Caco-2 (cell line): ENCODE measurements at places on chromosomes 13 and 19. TPM values are rescaled to one million over a fixed set of nuclear protein-coding genes. Genes with fewer than 3 reads are reported as not detected.

Gene LRRC4B
- total RNA-seq, result 0.30 and 0.54 TPM in 2 replicates

Gene TNNI3
- total RNA-seq, result 2.9 and 4.2 TPM in 2 replicates

GRCh38 chr19:45791744-45792469 is 738 bp downstream of the DMWD start:
- no peak for DNase-seq

DNA sequence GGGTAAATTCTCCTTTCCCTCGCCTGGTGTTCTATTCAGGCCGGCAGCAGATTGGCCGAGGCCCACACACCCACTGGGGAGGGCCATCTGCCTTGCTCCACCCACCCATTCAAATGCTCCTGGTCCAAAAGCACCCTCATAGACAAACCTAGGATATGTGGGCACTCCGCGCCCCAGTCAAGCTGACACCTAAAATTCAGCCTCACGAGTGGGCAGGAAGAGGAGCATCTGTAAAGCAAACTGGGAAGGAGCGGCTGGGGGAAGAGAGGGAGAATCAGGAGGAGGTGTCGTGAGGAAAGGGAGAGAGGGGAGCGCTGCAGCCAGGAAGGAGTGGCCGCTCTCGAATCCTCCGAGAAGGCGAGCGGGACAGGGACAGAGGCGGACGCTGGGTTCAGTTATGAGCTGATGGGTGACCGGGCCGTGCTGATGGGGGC is 136.9 kb downstream of the USP12 start:
- no peak for DNase-seq

GRCh38 chr19:4322942-4323665 is 15.5 kb downstream of the STAP2 start:
- no peak for DNase-seq

- no peak for DNase-seq
Measured at GRCh38 chr13:27065582-27065981, 106.0 kb downstream of the USP12 start.

DNA sequence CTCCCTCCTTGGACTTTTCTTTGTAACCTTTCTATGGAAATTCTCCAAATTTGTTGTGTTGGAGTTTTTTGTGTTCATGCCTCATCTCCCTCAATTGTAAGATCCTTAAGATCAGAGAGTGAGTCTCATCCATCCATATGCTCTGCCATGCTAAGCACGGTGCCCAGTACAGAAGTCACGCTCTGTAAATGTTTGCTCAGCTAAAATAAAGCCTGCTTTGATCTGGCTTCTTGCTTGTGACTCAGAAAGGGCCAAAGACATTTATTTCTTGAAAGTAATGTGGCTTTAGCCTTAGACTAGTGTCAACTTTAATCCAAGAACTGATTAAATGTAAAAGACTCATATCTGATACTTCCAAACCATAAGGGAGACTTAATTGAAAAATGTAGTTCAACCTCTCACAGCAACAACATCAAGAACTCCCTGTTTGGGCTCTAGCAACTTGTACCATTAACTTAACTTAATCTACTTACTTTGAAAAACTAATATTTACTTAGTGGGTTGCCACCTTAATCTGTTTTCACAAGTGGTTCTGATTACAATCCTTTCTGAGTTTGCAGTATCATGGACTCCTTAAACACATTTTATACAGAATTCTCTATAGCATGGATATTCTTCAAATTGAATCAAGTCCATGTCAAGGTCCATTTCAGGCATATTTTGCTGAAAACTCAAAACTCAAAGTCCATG is 100.2 kb downstream of the KL start:
- peak; percentile 33 for DNase-seq

DNA sequence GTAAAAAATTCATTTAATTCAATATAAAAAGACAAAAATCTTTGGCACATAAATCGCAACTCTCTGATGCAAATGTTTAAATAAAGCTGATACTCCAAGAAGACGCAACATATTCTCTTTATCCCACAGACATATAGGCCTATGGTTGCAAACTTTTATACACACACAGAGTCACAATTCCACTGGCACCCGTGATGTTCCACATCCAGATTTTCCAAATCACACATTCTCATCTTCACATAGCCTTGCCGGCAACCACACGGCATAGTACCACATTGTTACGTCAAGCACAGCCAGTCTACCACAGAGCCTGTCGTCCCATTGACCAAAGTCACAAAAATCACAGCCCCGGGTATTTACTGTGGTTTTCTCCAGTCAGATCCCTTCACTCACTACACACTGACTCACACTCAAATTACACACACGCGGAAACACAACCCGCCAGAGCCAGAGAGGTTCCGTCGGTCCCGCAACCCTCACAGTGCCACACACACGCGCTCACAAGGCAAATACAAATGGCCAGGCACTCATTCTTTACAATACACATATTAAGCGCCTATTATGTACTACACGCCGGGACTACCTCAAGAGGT is 546 bp upstream of the ZNF546 start:
- no peak for DNase-seq

DNA sequence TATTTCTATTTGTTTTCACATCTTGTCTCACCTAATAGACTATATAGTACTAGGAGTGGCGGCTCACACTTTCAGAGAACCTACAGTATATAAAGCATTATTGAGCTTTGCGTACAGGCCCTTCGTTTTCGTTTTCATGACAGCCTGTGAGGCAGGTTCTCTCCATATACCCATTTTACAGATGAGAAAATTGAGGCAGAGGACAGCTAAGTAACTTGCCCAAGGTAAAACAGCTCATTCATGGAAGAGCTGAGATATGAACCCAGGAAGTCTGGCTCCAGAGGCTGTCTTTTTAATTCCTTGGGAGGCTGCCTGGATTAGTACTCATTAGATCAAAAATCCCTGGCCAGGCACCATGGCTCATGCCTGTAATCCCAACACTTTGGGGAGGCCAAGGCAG is 28.9 kb downstream of the FAAP24 start:
- DNase-seq, result no peak

- no peak for DNase-seq
Measured at GRCh38 chr13:25295228-25295627, 6.2 kb upstream of the NUP58 start.
